CD4-positive, alpha-beta T cell treated with Interleukin-1 beta for 1 hour (primary cell): ENCODE measurements at places on chromosomes 1 and 21.

DNA sequence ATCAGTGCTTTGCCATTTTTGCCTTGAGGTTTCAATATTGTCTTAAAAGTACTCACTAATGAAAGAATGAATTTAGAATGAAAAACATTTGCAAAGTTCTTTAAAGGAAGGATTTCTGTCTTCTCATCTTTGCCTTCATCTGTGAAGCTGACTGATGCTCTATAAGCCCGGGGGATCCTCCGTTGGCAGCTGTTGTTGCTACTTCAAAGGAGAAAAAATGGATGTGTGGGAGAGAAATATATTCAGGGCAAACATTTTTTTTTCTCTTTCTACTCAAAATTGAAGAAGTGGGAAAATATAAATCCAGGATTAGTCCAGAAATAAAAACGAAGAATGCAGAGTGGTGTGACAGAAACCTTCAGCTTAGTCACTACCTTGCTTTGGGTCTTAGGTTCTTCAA lies 142.5 kb downstream of the OLFM3 start:
- DNase-seq, result no peak

DNA sequence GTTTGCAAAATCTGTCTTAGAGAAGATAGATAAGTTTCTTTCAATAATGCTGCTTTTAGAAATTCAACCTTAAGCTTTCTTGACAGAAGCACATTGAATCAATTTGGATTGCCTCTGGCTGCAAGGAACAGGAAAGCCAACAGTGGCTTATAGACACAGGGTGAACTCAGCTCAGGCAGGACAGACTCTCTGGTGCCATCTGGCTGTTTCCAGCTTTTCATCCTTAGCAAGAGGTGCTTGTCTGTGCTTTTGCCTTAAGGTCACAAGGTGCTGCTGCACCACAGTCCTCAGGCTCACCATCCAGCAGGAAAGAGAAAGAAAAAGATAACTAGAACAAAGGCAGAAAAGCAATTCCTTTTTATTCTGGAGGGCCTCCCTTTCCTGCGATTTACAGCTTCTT lies 93.7 kb upstream of the ETS2 start:
- DNase-seq, result no peak

- DNase-seq, result no peak
Observed at GRCh38 chr21:32312326-32312725, 13.7 kb downstream of the MRAP start.

DNA sequence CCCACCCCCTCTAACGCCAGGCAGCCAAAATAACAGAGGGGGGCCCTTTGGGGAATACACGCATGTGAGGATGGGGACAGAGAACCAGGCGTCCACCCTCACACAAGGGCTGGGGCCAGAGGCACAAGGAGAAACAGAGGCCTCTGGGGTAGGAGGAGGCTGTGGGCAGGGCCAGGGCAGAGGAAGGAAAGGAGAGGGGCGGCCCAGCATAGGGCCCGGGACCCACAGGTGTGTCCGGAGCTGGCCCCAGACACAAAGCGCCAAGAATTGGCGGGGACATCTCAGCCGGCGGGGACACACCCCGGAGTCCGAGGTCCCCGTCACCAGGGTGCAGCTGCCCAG lies 6.7 kb downstream of the PLEKHG5 start:
- DNase-seq, result no peak

DNA sequence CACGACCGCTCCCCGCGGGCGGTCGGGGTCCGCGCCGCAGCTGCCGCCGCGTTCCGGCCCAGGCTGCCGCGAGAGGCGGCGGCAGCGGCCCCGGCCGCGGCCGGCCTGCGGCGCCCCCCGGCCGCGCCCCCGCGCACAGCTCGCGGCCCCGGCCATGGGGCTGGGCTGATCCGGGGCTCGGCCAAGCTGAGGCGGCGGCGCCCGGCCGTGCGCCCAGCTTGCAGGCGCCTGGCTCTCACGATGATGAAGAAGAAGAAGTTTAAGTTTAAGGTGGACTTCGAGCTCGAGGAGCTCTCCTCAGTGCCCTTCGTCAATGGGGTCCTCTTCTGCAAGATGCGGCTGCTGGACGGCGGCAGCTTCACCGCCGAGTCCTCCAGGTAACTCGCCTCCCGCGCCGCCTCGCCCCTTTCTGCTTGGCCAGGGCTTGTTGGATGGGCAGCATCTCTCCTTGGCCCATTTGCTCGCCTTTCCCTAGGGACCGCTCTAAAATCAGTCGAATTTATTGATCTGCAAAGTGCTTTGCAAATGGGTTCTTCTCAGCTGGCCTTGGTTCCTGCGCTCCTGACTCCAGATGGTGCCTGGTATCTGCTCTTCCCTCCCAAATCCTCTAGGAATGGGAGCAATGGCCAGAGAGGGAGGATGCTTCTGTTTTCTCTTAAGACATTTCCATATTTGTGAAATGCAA lies 431 bp downstream of the EEIG2 start:
- peak; percentile 20 for DNase-seq

GRCh38 chr1:184583849-184584248 lies 170.8 kb downstream of the EDEM3 start:
- no peak for DNase-seq

DNA sequence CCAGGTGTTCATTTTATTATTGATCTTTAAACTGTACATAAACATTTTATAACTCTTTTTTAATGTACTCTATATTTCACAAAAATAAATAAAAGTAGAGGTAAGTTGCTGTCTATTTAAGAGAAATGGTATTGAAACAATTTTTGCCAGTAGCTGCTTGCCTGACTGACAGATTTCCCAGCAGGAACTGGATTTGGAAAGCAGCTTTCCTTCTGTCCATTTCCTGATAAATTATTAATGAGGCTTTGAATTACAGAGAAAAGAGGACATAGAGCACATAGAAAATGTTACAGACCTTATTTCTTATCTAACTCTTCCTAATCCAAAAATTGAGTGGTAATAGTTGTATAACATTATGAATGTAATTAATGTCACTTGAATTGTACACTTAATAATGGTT lies 79.7 kb upstream of the BCL10 start:
- DNase-seq, result no peak

- DNase-seq, result no peak
Observed at GRCh38 chr1:92118826-92119225, 38.7 kb downstream of the BTBD8 start.

DNA sequence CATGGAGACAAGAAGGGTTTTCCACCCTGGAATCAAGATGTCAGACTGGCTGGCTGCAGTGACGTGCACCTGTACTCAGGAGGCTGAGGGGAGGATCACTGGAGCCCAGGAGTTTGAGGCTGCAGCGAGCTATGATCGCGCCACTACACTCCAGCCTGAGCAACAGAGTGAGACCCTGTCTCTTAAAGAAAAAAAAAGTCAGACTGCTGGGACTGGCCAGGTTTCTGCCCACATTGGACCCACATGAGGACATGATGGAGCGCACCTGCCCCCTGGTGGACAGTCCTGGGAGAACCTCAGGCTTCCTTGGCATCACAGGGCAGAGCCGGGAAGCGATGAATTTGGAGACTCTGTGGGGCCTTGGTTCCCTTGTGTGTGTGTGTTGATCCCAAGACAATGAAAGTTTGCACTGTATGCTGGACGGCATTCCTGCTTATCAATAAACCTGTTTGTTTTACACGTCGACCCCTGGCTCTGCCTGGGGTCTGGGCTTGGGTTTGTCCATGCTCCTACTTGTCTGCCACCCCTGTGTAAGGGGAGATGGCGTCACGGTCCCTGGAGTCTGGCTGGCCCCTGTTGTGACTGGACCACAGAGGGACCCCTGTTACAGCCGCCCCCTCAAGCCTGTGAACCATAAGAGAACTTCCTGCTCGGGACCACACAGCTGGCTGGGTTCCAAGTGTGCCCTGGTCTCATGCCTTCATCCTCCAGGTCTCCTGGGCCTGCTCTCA lies 20.9 kb upstream of the VPS13D start:
- peak; percentile 81 for DNase-seq

DNA sequence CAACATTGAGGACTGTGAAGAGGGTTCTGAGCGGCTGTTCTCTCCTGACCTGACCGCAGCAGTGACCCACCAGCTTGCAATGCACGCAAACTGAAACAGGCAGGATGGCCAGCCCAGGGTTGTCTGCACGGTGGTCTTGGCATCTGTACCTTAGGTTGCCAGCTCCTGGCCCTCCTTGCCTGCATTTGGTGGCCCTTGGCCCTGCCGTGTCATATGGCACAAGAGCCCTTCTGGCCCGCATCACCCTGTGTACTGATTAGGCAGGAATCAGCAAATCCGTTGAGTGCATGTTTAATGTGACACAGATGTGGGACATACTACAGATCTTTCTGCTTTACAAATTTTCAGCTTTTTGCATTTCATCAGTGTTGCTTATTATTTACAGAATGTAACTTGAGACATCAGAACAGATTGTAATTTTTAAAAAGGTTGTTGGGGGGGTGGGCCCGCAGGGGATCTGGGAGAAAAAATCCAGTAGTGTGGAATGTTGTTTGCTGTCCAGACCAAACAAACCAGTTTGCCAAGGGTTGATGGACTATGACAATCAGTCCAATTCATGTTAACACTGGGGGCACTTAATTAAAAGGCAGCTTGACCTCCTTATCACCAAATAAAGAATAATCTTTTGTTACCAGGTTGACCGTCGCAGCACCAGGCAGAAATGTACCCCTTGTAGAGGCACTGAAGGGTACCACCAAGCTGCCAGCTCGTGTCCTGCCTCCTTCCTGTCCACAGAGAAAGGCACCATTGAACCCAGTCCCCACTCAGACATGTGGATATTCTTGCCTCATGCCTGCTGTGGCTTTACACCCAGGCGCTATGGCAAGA lies 132.6 kb downstream of the DHRS3 start:
- DNase-seq, result no peak

- no peak for DNase-seq
Observed at GRCh38 chr1:240616018-240616417, 4.1 kb upstream of the GREM2 start.

- DNase-seq, result no peak
Observed at GRCh38 chr1:211155040-211155439, 21.1 kb upstream of the KCNH1 start.

DNA sequence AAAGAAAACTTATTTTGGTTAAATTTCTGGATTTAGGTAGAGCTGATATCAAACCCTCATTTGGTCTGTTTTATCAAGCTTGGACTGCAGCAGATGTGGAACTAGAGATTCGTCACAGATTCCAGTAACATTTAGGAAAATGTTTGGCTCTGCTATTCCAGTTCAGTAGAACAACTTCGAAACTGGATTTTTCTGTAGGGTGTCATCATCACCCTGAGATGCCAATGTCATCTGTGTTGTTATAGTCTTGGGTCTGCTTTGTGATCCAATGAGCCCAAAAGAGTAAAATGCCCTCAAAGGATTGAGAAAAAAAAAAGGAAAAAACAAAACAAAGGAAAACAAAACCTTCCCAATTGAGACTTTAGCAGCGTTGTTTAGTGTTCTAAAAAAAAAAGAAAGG lies 55.4 kb downstream of the LAMC2 start:
- DNase-seq, result no peak

DNA sequence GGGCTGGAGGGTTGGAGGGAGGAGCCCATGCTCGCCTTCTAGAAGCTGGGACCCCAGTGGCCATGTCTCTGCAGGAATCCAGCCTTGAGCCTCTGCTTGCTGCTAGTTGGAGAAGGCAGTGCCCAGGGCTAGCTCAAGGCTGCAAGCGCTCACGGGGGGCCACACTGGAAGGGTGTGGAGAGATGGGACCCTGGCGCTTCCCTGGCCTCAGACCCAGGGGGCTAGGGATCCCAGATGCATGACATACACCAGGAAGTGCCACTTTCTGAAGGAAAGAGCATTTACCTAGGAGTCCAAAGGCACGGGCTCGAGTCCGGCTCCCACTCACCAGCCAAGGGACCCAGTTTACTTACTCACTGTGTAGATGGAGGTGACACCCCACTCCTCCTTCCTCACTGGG lies 32.6 kb downstream of the NENF start:
- no peak for DNase-seq

GRCh38 chr1:225840713-225841112 lies 30.8 kb downstream of the EPHX1 start:
- DNase-seq, result no peak

GRCh38 chr1:37947364-37947763 lies 511 bp upstream of the INPP5B start:
- DNase-seq, result no peak

- DNase-seq, result no peak
Observed at GRCh38 chr1:41442697-41443251, 41.7 kb downstream of the EDN2 start.

DNA sequence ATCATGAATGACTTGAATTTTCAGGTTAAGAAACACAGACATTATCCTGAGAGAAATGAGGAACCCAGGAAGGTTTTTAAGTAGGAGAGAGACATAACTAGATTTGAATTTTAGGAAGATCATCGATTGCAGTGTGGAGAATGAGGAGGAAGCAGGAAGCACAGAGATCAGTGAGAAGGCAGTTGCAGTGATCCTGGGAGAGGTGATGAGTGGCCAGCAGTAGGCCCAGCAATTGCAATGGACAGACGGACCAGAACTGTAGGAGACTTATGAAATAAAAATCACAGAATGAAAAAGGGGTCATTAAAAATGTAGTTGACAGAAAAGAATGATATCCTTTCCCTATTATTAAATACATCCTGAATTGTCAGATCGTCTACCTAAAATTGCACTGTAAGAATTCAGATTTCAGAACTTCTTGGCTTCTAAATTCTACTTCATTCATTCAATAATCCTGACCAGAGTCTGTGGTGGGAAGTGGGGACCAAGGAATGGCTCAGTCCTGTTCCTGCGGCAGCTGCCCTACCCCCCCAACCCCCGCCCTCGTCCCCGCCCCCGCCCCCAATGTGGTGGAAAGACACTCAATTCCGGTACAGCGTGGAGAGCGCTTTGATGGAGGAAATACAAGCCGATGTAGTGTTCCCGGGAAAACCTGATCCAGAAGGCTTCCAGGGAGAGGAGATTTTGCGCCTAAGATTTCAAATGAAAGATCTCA lies 35.1 kb downstream of the SLC2A1 start:
- no peak for DNase-seq

GRCh38 chr1:169588785-169589485 lies 2.7 kb upstream of the F5 start:
- DNase-seq, result no peak

DNA sequence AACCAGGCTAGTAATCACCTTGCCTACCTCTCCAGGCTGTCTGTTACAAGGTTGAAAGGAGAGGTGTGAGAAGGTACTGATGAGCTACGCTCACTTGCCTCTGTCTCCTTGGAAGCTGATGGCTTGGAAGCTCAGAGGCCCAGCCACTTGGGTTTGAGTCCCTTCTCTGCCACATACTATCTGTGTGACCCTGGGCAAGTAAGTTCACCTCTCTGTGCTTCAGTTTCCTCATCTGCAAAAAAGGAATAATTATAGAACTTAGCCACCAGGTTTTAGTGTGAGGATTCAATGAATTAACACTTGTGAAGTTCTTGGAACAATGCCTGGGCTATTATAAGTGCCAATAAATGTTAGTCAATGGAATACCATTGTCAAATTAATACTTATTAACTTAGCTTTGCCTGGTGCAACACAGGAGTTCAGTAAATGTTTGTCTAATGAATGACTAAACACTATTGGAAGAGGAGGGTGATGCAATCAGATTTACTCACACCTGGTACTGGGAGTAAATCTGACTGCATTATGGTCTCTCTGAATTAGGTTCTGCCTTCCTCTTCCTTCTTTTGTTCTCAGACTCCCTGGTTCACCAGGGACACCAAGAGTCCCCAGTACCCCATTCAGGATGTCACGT lies 55.5 kb downstream of the TRABD2B start:
- DNase-seq, result no peak

GRCh38 chr1:230136453-230137336 lies 69.7 kb downstream of the GALNT2 start:
- no peak for DNase-seq
